ENCODE measurements at places on chromosomes 16 and 17.

GRCh38 chr16:70271696-70272095, 17.6 kb downstream of the AARS1 start:
- DNase-seq, result peak; percentile 11

- DNase-seq, result no peak
These were observed 9.1 kb downstream of the TP53I13 start for GRCh38 chr17:29577385-29578211.

GRCh38 chr17:74268558-74268957, 5.5 kb upstream of the DNAI2 start:
- DNase-seq, result no peak

GRCh38 chr17:64186171-64187092, 56.5 kb upstream of the ERN1 start:
- no peak for DNase-seq

GRCh38 chr16:1206326-1206725, 18.7 kb downstream of the TPSG1 start:
- no peak for DNase-seq

DNA sequence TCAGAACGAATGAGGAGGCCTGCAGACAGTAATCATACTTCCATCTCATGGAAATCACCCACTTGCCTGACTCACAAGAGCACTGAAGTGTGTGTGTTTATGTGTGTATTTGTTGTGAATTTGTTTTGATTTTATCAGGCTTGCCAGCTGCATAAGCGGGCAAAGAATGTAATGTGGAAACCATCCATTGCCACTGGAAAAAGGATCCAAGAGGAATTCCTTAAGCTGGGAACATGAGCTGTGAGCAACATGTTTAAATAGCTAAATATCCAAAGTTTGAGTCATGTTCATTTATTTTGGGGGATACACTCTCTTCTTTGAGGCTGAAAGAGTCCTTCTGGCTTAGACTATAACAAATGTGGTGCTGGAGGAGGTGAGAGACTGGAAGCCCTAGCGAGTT, 198.4 kb upstream of the TBX2 start:
- no peak for DNase-seq

DNA sequence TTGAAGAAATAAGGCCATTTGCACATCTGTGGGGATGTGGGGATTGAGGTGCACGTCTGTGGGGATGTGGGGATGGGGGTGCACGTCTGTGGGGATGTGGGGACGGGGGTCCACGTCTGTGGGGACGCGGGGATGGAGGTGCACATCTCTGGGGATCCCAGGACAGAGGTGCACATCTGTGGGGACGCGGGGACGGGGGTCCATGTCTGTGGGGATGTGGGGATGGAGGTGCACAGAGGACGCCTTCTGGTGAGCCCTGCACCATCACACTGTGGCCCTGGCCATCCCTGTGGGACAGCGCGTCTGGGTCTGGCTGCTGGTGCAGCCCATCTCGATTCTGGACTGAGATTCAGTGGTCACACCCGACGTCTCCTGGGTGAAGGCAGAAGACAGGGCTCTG, 161.4 kb downstream of the LAT start:
- DNase-seq, result no peak

DNA sequence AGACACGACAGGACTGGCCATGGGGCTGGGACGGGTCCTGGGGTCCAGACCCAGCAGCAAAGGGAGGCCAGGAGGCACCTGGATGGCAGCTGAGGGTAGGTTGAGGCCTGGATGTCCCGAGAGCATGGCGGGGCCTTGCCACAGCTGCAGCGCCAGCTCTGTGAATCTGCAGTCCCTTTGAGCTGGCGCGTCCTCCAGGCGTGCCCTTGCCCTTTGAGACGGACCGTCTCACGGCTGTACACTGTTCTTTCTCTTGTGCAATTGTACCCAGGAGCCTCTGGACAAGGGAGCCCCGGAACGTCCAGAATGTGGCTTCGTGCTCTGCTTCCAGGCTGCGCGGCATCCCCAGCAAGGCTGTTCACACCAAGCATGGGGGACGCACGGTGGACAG, 69.5 kb upstream of the CIBAR2 start:
- DNase-seq, result no peak

DNA sequence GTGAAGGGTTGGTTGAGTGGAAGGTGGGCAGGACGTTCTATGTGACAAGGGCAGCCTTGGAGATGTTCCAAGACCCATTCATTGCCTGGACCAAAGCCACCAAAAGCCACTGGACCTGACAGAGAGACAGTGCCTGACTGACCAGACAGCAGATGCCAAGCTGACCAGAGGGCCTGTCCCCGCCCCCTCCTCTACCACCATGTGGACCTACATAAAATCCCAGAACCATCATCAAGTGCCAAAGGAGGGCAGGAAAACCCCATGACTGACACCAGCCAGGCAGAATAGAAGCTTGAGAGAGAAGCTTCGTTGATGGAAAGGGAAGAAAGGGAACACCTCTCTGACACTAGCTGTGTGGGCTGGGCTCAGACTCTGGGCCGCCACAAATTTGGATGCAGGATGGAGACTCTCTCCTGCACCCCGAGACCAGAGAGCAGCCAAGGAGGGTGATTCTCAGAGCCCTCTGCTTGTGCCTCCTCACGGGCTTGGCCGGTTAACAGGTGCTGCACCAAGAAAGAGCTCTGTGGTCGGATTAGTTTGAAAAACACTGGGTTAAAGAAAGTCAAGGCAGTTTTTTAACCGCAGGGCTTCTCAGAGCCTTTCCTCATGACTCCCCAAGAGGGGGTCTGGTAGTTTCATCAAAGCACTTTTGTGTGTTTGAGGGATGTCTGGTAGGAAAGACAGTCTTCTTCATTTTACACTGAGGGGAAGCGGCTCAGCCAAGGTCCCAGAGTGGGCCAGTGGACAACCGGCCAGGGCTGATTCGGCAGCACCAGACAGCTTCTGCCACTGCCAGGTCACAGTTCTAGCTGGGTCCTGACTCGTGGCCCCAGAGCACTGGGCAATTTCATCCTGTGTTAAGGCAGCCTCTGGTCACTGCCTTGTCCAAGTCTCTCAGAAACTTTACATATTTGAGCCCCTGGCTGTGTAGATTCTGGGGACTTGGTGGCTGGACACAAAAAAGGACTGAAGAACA, 1.7 kb downstream of the TNFRSF13B start:
- no peak for DNase-seq

- DNase-seq, result no peak
These were observed 27.8 kb upstream of the USP36 start for GRCh38 chr17:78868391-78868790.
